Neural progenitor cell (in vitro differentiated cells): ENCODE measurements at places on chromosomes 2 and 18. TPM values are rescaled to one million over a fixed set of nuclear protein-coding genes. Genes with fewer than 3 reads are reported as not detected.

CXCR1 gene
- total RNA-seq: not detected in 2 replicates

RPRM gene
- 0.51 and 1.3 TPM in 2 replicates for total RNA-seq

TUBA4B gene
- not detected in 2 replicates for total RNA-seq

ABCG8 gene
- total RNA-seq: not detected in 2 replicates

SCN9A gene
- total RNA-seq: 1.1 and 1.2 TPM in 2 replicates

CCDC85A gene
- 0.34 and 0.43 TPM in 2 replicates for total RNA-seq

TMEM17 gene
- 1.8 and 2.4 TPM in 2 replicates for total RNA-seq

LINC00305 gene
- total RNA-seq: not detected in 2 replicates

AP1S3 gene
- 4.9 and 5.1 TPM in 2 replicates for total RNA-seq

GDF7 gene
- not detected in 2 replicates for total RNA-seq

B3GNT7 gene
- total RNA-seq: 0.90 and 1.5 TPM in 2 replicates

MALL gene
- 1.1 and 1.4 TPM in 2 replicates for total RNA-seq

COL3A1 gene
- 0.22 TPM in 1 of 2 replicates, not detected in the other for total RNA-seq

TRABD2A gene
- total RNA-seq: 1.7 and 2.0 TPM in 2 replicates

MTIF2 gene
- 34.1 and 39.2 TPM in 2 replicates for total RNA-seq

CROCC2 gene
- not detected in 2 replicates for total RNA-seq

PROKR1 gene
- 1.8 and 2.1 TPM in 2 replicates for total RNA-seq

LYG2 gene
- total RNA-seq: not detected in 2 replicates

MC4R gene
- 0.15 and 0.19 TPM in 2 replicates for total RNA-seq
